ENCODE measurements at places on chromosomes 13 and 19.

GRCh38 chr19:3576696-3577443, 4.1 kb downstream of the HMG20B start:
- no peak for DNase-seq

GRCh38 chr13:97849305-97849704, 104.2 kb upstream of the IPO5 start:
- DNase-seq = no peak

- no peak for DNase-seq
Observed at GRCh38 chr13:41897126-41897525, 63.8 kb downstream of the VWA8 start.

DNA sequence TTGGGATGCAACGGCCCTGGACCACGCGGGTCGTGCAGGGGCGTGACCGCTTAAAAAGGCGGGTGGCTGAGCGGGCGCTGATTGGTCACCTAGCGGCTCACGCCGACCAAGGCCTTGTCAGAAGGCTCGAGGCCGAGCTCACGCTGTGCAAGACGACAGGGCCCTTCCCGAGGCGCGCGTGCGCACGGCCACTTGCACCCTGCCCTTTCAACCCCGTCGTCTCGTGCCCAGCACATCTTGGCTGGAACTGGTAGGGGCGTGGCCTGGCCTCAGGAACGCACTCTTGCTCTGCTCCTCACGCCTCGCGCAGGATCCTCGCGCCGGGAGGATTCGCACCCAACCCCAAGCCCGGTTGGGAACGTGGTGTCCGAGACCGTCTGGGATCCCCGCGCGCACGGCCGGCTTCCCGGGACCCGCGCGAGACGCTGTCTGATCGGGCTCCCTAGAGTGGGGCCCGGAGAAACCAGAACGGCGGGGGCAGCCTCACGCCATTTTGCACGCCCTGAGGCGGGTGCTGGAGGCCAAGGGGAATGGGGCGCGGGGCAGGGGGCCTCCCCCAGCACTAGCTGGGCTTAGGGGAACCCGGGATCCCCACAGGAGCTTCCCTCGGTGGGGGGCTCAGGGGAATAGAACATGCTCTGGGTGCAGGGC, at the start of gene MEIOSIN:
Gene MEIOSIN, plus strand, starts transcription at position 280 of the 651 bp plus-strand sequence. CDS start 1,938 bp downstream, outside the sequence.
- no peak for DNase-seq

GRCh38 chr19:54364775-54365257, at the start of gene LAIR1:
Gene LAIR1, minus strand, starts transcription at chr19:54364931. Its CDS starts 127 bp downstream, at chr19:54364804.
- DNase-seq = no peak

GRCh38 chr13:34416971-34417380, 525.1 kb upstream of the NBEA start:
- no peak for DNase-seq

DNA sequence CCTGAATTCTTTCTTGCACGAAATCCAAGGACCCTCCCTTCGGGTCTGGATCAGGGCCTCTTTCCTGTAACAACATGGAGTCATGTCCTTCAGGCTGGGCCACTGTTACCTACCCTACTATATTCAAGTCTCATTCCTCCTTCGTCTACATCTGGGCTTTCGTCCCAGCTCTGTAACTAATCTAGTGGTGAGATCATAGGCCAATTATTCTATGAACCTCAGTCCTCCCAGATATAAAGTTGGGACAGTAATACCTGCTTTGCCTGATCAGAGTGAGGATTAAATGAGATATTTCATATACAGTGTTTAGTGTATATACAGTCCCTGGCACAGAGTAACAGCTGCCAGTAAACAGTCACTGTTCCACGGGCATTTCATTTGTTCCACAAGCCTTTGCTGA, 48.3 kb upstream of the ATP12A start:
- no peak for DNase-seq

DNA sequence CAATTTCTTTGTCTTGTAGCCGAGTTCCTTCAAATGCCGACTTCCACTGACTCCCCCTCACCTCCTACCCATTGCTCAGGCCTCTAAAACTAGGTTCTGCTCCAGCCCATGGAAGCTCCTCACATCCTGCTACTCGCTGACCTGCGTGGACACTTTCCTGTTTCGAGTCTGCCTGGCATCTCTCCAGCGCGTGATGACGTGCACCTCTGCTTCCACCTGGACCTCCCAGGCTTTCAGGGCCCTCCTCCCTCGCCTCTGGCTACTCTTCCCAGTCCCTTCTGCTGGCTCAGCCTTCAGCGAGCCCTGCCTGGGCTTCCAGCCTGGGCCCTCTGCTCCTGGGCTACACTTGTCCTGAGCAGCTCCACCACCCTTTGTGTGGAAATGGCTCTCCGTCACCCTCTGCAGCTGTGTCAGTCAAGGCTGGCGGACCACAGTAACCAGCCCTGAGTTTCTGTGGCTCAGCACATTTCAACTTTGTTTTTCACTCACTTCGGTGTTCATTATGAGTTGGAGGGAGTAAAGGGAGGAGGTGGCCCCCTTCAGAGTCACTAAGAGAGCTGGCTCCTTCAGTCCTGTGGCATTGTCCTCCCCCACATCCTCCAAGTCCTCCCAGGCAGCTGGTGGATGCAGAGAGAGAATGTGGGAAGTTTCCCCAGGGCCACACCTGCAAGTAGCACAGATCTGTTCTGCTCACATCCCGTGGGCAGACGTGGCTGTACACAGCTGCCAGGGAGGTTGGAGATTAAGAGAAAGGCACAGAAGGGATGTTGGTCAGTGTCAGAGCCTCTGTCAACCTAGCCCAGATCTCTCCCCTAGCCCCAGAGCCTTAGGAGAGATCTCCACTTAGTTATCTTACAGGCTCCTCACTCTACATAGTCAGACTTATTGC, 49.4 kb downstream of the SERP2 start:
- DNase-seq = no peak

DNA sequence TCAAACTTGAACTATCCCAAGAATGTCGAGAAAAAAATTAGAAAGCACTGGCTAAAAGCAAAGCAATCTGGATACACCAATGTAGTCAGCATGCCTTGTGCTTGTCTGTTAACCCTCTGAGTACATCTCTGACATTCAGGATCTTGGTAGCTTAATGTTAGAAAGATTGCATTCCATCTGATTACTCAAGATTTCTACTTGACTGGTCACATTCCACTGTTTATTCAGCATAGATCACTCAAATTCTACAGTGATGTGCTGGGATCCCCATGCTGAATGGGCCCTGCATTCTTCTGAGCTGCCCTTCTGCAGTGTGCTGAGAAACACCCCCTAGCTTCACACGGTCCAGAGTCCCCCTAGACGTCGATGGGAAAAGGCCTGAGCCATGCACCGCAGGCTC, 295.4 kb upstream of the MAB21L1 start:
- DNase-seq = no peak

- DNase-seq = no peak
Observed at GRCh38 chr19:14615623-14616022, 32.7 kb downstream of the CLEC17A start.

- DNase-seq = no peak
Observed at GRCh38 chr13:100589178-100589725, 663 bp upstream of the GGACT start.

DNA sequence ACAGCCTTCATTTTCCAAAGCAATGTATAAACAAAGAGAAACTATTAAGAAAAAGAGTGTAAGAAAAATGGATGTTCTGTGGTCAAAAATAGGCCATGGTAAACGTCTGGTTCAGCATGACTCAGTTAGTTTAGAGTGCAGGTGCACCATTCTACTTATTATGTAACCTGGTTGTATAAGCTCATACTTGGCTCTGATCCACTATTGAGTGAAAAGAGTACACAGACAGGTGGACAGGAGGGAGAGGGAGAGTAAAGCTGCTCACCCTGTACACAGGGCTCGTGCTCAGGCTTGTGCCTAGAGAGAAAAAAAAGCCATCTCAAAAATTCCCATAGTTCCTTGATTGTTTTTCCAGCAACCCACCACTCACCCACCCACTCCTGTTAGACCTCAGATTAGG, 85.8 kb upstream of the ZNF91 start:
- DNase-seq = peak; percentile 51

DNA sequence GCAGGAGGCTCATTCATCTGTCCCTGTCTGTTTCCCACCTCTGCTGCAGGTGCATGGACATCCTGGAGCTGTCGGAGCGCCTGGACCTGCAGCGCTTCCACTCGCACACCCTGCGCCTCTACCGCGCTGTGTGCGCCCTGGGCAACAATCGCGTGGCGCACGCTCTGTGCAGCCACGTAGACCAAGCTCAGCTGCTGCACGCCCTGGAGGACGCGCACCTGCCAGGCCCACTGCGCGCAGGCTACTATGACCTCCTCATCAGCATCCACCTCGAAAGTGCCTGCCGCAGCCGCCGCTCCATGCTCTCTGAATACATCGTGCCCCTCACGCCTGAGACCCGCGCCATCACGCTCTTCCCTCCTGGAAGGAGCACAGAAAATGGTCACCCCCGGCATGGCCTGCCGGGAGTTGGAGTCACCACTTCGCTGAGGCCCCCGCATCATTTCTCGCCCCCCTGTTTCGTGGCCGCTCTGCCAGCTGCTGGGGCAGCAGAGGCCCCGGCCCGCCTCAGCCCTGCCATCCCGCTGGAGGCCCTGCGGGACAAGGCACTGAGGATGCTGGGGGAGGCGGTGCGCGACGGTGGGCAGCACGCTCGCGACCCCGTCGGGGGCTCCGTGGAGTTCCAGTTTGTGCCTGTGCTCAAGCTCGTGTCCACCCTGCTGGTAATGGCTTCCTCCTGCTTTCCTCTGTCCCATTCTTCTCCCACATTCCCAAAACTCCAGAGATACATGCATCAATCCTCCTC, 52.2 kb downstream of the RYR1 start:
- no peak for DNase-seq

GRCh38 chr19:47111006-47111621, 2.5 kb downstream of the ZC3H4 start:
- DNase-seq = no peak

GRCh38 chr13:49424011-49424560, 19.8 kb downstream of the CAB39L start:
- no peak for DNase-seq

- DNase-seq = peak; percentile 67
Observed at GRCh38 chr19:17553256-17553655, 2.2 kb upstream of the COLGALT1 start.

- DNase-seq = no peak
Observed at GRCh38 chr19:3008994-3009393, 20.1 kb downstream of the TLE2 start.

DNA sequence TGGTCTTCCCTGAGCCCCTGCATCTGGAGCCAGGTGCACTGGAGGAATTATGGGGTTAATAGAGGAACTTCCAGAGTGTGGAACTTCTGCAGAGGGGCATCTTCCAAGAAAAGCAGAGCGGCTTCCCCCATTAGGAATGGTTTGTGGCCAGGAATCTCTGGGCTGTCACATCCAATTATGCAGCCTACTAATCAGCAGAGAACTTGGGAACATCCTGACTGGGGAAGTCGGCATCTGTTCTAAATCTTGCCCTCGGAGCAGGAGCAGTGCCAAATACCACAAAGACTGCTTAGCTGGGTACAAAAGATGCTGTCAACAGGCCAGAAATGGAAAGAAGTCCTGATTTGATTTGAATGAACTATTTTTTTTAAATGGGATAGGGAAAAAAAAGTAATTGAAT, 435.1 kb downstream of the ZNF536 start:
- no peak for DNase-seq

GRCh38 chr19:50507376-50507775, 3.6 kb downstream of the JOSD2 start:
- no peak for DNase-seq

DNA sequence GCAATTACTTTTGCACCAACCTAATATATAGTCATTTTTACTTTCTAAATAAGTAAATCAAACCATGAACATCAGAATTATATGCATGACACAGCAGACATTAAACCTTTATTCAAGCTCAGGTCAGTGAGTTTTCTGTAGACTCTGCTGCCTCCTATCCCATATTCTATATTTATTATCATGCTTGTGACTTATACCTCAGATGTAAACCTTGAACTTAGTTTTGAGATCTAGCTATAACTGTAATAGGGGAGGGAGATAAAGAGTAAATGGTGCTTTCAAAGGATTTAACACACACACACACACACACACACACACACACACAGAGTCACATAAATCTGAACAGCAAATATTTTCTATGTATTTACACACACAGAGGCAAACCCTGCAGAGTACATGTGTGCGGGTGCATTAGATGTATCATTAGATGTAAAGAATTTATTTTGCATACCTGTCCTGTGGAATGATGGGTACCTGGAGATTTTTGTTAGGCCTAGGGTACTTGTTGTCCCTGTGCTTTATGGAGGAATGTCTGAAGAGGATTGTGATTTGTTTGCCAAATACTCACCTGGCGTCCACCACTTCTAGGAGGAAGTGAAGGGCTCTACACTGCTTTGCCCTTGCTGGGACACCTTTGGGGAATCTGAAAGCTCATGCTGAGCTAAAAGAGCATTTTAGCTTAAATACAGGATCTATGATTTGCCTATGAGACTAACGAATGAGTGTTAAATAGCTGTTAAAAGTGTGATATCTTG, 521.9 kb downstream of the KLF5 start:
- DNase-seq = no peak

DNA sequence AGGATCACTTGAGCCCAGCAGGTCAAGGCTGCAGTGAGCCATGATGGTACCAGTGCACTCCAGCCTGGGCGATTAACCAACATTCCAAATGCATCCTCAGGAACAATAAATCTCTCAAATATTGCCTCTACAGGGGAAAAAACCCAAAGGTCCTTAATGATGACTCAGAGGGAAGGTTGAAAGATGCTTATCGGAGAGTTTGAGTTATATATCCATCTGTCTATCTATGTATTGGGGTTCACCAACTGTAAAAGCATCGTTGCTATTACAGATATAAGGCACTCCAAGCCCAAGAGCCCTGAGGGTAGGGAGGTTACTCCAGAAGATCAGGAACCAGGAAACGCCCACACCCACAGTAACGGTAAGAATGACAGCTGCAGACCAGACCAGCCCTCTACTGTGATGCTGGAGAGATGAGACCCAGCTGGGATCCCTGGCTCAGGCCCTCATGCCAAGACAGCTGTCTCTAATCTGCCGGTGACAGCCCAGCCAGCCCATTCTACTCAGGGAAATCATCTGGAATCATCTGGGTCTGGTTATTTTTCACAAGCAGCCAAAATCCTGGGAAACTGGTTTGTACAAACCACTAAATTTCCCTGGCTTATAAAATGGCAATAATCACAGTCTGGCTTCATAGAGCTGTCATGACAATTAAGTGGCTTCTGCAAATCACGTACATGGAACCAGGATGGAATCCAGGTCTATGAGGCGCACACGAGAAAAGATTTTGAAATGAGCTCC, 23.8 kb downstream of the TEX101 start:
- no peak for DNase-seq

GRCh38 chr13:22201375-22201925, 530.6 kb downstream of the FGF9 start:
- no peak for DNase-seq

DNA sequence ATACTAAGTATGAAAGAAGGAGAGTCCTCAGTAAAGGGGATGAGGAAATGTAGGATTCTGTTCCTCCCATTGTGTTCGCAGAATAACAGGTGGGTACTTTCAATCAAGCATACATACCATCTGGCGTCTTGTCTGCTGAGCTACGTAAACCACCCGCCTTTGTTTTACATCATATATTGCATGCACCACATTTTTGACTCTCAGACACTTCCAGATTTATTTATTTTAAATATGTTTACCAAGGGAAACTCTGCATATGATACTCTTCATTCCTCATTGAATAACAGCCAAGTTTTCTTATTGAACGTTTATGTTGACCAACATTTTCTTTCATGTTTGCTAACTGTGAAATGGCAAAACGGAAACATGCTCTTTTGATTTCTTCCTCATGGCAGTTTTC, 174.1 kb downstream of the FGF14 start:
- no peak for DNase-seq

GRCh38 chr19:4510435-4511255, 7.6 kb downstream of the PLIN4 start:
- DNase-seq = no peak
